Caudate nucleus (tissue), 63 donors: ENCODE measurements at places on chromosomes 4 and X.

- DNase-seq, result no peak
Observed at GRCh38 chr4:136281307-136281706, 1251.0 kb downstream of the PCDH18 start.

- DNase-seq, result no peak
Observed at GRCh38 chr4:155270671-155271070, 62.2 kb downstream of the NPY2R start.

GRCh38 chr4:81021142-81021944, 9.2 kb upstream of the BMP3 start:
- no peak for DNase-seq

DNA sequence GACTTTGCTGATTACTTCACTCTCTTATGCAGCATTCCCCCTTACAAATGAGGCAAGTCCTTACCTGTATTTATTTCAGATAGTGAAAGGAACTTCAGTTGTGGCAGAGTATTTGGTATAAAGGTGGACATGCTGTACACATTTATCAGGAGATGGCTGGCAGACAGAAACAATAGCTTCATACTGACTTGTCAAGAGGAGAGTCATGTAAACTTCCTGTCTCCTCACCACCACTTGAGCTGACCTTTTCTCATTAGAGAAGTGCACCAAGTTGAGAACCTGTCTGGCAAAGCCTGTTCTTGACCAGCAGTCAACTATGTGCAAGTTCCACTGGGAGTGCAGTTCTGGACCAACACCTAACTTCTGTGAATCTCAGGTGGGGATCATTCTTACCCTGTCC, 80.8 kb downstream of the LARP1B start:
- DNase-seq, result no peak

DNA sequence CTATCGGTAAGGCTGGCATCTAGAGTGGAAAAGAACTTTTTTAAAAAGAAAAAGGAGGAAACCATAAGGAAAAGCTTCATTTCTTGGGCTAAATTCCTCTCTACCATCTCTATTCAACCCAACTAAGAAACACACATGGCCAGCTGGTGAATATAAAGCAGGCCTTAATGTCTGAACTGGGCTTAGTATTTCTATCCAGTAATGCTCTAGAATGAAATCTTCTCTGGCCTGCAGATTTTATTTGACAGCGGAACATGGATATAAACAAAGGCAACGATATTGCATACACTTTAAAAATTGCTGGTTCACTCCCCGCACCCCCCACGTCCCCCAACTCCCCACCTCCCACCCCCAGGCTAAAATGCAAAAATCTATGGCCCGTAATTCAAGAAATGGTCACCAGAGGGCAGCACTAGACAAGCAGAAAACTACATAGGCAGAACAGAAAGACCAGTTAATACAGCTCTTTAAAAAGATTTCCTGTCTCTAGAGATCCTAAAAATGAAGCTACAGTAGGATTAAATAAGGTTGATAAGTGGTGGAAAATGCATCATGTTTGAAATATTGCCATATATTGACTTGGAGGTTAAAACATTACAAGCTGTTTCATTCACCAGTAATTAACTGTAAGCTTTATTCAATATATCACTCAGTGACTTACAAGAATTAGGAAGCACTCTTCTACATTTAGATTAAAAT, 155.2 kb upstream of the GALNT7 start:
- no peak for DNase-seq

DNA sequence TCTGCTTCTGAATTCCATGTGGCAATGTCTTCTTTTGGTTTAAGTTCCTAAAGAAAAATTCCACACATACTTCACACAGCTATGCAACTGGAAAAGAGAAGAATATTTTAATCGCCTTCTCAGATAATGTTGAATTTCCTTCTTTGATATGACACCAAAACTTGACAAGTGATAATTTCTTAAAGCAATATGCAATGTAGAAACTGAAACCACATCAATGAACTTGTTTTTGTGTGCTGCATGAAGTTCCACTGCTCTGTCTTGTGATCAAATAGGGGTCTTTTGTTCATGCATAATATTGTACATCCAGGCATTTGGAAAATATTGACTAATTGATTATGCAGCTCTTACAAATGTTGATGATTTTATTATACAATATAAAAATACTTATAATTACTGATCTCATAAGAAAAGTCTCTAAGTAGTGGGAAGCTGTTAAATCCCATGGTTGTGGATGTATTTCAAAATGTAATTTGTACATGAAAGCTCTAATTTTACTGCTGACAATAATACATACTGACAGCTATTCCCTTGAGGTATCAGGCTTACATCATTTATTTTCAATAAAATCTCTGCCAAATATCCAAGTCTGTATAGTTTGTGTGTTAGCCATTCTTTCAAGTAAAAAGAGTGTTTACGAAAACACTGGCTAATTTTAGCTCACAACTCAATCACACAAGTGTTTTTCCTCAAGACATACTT, 56.5 kb downstream of the AGA start:
- no peak for DNase-seq

DNA sequence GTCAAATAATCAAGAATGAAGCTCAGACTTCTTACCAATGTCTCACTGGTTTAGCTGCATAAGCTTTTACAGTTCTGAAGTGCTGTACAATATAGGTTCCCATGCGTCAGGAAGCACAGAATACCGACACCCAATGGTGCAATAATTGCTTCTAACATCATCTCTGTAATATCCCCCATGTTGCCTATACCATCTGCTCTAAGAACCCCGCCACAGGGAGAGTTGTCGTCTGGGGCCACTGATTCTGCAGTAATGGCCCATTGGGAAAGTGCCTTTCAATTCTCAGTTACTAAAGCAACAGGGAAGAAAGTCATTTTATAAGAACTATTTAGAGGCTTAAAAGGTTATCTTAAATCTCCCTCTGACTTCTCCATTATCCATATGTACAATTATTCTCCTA, 94.9 kb downstream of the GLRA3 start:
- no peak for DNase-seq

- no peak for DNase-seq
Observed at GRCh38 chrX:146264763-146265375, 447.2 kb downstream of the SLITRK2 start.
